ENCODE measurements at places on chromosomes 2 and 18. TPM values are rescaled to one million over a fixed set of nuclear protein-coding genes. Genes with fewer than 3 reads are reported as not detected.

The GALNT3 gene
- total RNA-seq: 9.3 TPM

DNA sequence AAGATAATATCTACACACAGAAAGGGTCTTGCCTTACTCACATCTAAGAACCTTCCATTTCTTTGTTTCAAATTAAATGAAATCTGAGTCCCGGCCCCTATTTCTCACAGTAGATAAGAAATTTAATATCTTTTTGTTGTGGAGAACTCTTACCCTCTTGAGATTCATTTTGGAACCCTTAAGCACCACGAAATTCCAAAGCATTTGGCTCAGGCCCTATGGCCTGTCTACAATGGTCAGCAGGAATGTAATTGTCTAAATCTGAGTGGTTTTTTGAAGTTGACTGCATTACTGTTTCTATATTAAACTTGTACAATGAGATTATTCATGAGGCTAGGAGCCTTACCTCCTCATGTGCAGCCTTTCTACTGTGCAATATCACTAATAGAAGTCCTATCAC is 723.3 kb downstream of the TSN start:
- DNase-seq: no peak

- no peak for DNase-seq
These were observed 269.1 kb downstream of the ZNF385B start for GRCh38 chr2:179592167-179592936.

DNA sequence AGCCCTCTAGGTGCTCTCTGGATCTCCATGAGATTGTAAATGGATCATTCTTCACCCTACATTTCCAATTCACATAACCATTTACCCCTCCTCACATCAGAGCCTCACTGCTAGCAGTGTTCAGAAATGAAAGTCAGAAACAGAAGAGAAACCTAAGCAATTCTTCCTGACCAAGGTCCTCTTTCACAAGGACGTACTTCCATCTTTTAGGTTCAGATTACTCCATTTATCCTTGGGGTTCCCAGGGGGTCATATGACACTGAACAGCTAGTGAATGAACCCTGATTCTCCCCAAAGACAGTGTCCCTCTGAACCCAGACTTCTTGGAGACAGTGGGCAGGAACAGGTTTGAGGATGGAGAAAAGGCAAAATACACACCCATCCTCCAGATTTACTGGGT is 12.9 kb upstream of the MARCO start:
- DNase-seq: no peak

DNA sequence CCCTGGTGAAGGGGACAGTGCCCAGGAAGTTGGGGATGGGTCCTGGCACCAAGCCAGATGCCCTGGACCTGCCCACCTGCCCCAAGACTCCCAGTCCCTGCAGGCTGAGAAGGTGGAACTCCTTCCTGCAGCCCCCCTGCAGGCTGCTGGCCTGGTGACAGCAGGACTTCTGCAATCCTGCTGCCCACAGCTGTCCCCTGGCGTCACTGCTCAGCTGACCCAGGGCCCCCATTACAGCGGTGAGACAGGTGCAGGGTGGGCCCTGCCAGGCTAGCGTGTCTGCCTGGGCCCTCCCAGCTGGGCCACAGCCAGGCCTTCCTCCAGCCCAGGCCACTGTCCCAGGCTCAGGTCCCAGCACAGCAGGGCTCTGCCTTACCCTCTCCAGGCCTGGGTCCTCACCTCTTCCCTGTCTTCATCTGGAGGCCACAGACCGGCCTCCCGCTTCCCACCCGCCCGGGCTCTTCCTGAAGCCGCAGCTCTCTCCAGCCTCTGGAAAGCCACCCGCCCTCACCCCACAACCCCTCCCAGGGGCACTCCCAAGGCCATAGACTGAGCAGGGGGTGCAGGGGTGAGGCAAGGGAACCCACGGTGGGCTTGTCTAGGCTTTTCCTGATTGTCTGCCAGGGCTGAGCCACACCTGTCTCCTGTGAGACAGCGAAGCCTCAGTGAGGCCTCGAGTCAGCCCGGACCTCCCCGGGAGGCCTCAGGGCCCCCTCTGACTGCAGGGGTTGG is 8.8 kb upstream of the ERFE start:
- DNase-seq: no peak

GRCh38 chr18:22838639-22839277 is 94.4 kb upstream of the RBBP8 start:
- no peak for DNase-seq

GRCh38 chr2:126664639-126665038 is 8.7 kb downstream of the GYPC start:
- DNase-seq: no peak

GRCh38 chr2:75162897-75163296 is 36.4 kb downstream of the TACR1 start:
- DNase-seq: no peak

DNA sequence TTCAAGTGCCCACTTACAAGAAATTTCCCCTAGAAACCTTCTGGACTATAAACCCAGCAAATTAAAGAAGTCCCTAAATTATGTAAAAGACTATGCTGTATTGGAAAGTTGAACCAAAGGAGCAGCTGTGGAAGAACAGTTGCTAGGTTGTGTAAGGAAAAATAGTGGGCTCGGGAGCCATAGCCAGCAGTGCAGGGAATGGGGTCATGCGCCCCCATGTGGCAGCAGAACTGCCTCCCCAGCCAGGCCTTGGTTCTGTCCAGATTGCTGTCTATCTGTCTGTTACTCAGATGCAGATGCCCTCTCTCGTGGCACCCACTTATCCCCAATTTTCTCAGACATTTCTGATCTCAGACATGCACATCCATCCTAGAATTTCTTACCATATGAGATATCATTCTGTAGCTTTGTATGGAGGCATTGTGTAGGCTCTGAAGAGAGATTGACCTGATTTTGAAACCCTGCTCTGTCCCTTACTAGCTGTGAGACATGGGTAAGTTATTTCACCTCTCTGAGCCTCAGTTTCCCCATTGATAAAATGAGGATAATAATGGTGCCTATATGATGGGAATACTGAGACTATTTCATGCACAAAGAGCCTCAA is 258.3 kb downstream of the SS18 start:
- DNase-seq: peak; percentile 69

GRCh38 chr18:76686737-76687231 is 135.6 kb upstream of the ZNF236 start:
- peak; percentile 46 for DNase-seq

DNA sequence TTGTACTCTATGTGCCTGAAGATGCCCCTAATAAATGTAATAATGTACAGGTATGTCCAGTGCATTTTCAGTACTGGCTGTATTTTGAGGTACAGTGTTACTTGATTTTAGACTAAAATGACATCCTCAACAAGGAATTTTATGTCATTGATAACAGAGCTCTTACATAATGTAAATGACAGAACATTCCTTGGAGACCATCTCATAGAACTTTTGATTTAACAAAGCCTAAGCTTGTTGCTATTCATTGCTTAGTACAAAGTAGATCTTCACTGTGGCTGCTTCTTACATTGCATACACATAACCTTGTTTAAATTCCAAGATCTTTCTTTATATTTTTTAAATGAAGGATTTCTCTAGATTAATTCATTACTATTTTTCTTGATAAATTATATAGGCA is 24.1 kb downstream of the DYNC1I2 start:
- no peak for DNase-seq

DNA sequence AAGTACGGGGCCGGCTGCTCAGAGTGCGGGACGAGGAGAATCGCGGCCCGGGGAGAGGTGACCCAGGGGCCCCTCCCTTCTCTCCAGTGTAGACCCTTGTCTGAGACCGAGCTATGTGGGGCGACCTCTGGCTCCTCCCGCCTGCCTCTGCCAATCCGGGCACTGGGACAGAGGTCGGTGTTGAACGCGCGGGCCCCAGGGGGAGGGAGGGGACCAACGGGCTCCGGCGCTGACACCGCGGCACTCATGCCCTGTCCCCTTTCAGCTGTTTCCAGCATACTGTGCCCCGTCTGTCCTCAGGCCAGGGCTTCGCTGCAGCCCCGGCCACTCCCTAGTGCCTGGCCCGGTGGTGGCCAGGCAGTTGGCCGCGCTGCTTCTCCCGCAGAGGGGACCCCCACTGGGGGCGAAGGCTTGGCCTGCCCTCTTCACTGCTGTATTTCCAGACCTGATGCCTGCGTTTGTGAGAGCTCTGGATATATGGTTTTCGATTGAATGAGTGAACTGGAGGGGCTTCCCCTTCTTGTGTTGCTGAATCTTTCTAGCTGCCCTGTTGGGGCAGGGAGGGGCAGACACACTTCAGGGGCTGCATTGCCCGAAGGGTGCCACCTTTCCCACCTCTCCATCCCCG is 809 bp downstream of the DBI start:
- peak; percentile 61 for DNase-seq

DNA sequence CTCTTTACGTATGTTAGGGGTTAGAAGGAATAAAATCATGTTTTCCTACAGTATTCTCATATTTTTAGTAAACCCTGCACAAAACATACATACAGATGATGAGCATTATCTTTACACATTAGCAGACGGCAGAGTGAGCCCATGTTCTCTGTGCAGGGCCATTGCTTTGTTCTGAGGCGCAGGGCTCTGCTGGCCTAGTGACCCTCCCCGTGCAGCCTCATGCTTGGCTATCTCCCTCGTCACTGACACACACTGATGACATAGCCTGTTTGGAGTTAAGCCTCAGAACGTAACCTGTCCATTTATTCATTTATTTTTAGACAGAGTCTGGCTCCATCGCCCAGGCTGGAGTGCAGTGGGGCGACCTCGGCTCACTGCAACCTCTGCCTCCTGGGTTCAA is 115.9 kb upstream of the FOSL2 start:
- DNase-seq: peak; percentile 41

GRCh38 chr2:50535971-50536759 is 495.8 kb downstream of the NRXN1 start:
- DNase-seq: no peak

GRCh38 chr2:35538796-35539195 is 816.8 kb upstream of the CRIM1 start:
- DNase-seq: no peak

The EPB41L3 gene
- total RNA-seq: 64.6 TPM

- peak; percentile 73 for DNase-seq
These were observed 978.1 kb upstream of the CDH2 start for GRCh38 chr18:29154758-29155725.

GRCh38 chr2:232892843-232893242 is 22.8 kb downstream of the SNORC start:
- no peak for DNase-seq

GRCh38 chr2:118179445-118179844 is 91.2 kb downstream of the INSIG2 start:
- no peak for DNase-seq

The COL4A4 gene
- total RNA-seq: under 0.01 TPM

- DNase-seq: no peak
These were observed 110.2 kb downstream of the EPHA4 start for GRCh38 chr2:221461901-221462300.

The MROH2A gene
- 0.80 TPM for total RNA-seq

DNA sequence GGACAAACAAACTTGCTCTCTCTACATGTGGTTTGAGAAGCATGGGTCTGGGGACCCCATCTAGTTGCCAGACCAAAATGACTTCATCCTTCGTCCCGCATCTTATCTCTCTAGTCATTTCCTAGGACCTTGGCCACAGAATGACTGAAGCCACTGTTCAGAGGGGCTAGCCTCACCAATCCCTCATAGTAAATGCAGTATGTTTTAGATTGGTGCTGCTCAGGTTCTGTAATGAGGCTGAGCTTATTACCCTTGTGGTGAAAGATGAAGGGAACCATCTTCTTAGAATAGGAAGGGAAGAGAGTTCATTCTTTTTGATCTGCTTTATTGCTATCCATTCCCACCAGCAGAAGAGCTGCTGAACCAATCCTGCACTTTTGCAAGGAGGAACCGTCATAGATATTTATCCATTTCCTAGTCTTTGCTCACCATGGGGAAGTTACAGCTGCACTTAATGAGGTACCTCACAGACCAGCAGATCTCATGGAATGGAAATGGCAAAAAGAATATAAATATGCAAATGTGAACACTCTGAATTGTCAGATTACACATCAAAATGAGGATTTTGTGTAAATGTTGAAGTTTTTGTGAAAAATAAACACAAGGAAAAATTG is 436.7 kb downstream of the LPIN1 start:
- no peak for DNase-seq

The SERPINB10 gene
- total RNA-seq: 1.5 TPM

The DYNAP gene
- total RNA-seq: not detected

The DOCK10 gene
- 37.2 TPM for total RNA-seq

DNA sequence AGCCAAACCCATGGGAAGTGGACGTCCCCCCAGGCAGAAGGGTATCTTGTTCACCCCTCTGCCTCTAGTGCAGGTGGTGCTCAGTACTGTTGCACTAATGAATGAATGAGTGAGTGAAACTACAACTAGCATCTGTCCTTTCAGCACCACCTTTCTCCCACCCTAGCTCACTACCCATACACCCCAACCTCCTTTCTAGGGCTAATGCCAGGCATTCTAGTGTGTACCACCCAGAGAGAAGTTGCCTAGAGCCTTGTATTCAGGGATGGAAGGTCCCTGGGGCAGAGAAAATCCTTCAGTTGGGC is 22.5 kb downstream of the CCT7 start:
- DNase-seq: no peak

The STON1 gene
- total RNA-seq: 3.3 TPM

The CFC1B gene
- total RNA-seq: not detected

DNA sequence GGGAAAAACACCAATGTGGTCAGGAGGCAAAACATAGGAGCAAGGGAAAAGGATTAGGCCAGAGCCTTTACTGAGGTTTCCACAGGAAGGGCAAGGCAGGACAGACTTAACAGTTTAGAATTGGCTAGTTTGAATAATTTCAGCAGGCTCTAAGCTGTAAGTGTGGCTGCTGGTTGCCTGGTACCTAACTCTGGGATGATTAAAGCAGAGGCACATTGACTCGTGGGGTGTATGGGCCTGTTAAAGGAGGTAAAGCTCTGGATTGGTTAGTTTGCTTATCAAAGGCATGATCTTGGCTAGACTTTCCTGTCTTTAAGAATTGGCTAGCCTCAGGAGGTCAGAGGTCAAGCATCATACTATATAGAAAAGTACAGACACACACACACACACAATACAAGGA is 132.6 kb downstream of the SPAG16 start:
- no peak for DNase-seq

The ZNF513 gene
- total RNA-seq: 5.5 TPM

The REG1B gene
- total RNA-seq: not detected

GRCh38 chr2:133248264-133248663 is 320.0 kb downstream of the NCKAP5 start:
- DNase-seq: no peak

The BMP10 gene
- total RNA-seq: not detected

The VWA3B gene
- 0.77 TPM for total RNA-seq

- no peak for DNase-seq
These were observed 227.7 kb upstream of the ZEB2 start for GRCh38 chr2:144747571-144747970.

The MAP3K19 gene
- not detected for total RNA-seq

- peak; percentile 20 for DNase-seq
These were observed 47.9 kb downstream of the LDLRAD4 start for GRCh38 chr18:13266218-13267100.

GRCh38 chr2:141557329-141558095 is 573.3 kb downstream of the LRP1B start:
- DNase-seq: peak; percentile 62

GRCh38 chr2:197926673-197927072 is 122.3 kb downstream of the PLCL1 start:
- DNase-seq: peak; percentile 15

- DNase-seq: no peak
These were observed 27.3 kb upstream of the GREB1 start for GRCh38 chr2:11506611-11506969.
